Natural killer cell treated with Interleukin-12 subunit alpha and Interleukin-12 subunit beta and Interleukin-15 and Interleukin-18, amount 100 ng/mL, for 72 hours (primary cell): ENCODE measurements at places on chromosomes 6 and 20.

DNA sequence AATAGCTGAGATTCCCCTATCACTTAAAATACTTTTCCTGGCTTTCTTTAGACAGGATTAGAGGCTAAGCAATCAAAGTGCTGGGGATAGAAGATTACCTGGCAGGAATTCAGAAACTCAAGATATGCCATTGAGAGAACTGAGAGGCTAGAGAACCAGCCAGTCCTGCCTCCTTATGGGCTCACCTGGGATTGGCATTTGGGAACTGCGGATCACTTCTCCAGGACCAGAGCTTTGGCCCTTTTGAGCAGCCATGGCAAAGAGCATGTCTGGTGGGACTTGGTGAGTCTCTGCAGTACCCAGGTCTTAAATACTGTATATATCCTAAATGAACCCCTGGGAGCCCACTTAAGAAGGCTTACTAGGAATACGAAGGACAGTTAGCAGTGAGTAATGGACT is 399.1 kb downstream of the BTBD3 start:
- DNase-seq: no peak

DNA sequence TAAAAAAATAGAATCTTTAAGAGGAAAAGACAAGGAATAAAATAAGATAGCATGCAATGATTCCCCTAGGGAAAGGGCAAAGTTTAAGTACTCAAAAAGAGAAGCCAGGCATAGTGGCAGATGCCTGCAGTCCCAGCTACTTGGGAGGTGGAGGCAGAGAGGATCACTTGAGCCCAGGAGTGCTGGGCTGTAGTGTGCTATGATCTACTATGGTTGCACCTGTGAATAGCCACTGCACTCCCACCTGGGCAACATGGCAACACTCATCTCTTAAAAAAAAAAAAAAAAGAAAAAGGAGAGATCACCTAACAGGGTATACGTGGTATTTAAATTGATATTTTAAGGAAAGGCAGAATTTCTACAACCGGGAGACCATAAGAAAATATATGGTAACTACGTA is 16.0 kb downstream of the EPHA7 start:
- DNase-seq: no peak

- DNase-seq: no peak
These were observed 105.4 kb upstream of the MCHR2 start for GRCh38 chr6:100099189-100100074.

DNA sequence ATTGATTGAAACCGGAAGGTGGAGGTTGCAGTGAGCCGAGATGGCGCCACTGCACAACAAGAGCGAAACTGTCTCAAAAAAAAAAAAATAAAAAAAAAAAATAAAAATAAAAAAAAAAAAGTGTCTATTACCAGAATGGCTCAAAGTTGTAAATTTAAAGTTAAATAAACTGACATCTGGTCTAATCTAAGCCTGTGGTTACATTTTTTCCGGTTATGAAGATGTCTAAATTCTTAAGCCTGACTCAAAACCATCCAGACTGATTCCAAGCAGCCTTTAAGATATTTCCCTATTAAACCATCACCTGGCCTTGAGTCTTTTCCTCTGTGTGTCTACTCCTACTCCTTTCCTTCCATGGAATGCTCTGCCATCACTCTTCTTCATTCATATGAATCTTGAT is 371.7 kb upstream of the RUNX2 start:
- no peak for DNase-seq

- no peak for DNase-seq
These were observed 62.4 kb upstream of the GMDS start for GRCh38 chr6:2307799-2308198.

DNA sequence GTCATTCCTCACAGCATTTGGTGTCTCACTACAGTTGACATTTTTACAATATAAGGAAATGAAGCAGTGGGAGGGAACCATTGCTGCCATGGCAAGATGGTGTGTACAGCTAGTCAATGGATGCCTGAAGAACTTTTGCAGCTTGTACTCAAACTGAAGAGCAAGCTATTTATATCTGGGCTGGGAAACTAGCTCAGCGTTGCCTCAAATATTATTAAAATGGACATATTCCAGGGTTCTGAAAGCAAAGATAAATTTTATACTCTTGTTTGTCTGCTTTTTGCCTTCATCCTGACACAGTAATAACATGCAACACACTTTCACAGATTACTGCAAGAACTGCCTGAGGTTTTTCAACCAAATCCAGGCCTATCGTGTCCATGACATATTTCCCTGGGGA is 156.4 kb upstream of the COL21A1 start:
- no peak for DNase-seq
